Activated T-cell treated with anti-CD3 and anti-CD28 coated beads, Interleukin-2, amount 50 U/mL, for 4 hours (primary cell): ENCODE measurements at places on chromosomes 5 and 9. TPM values are rescaled to one million over a fixed set of nuclear protein-coding genes. Genes with fewer than 3 reads are reported as not detected.

The TMEM174 gene
- not detected for total RNA-seq

The IL11RA gene
- 8.8 TPM for total RNA-seq

The GKAP1 gene
- total RNA-seq, result 0.98 TPM

The PCDHGA3 gene
- total RNA-seq, result not detected

DNA sequence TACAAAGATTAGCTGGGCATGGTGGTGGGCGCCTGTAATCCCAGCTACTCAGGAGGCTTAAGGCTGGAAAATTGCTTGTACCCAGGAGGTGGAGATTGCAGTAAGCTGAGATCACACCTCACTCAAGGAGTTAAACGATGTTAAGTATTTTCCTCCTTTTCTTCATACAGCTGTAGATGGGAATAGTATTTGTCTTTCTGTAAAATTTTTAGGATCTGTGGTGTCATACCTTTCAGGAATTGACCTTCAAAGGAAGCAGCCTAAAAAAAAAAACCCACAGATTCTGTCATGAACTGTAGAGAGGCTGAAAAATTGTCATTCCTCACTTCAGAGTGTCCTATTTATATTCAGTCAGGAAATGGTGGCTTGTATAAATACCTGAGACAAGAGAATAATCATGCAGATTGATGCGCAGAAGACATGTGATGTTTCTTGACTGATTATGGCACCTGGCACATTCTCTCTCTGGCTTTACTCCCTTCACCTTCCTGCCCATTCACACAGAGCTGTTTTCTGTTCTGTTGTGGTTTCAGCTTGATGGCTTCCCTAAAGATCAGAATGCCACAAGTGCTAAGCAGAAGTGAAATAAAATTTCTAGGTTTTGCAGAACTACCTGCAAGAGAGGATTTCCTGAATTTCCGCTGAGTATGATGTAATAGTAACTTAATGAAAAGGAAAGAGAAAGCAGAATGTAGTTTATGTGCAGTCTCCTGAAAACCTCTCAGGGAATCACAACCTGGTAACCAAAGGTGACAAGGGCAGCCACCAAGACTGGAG is 3.8 kb downstream of the IFNA1 start:
- no peak for DNase-seq

DNA sequence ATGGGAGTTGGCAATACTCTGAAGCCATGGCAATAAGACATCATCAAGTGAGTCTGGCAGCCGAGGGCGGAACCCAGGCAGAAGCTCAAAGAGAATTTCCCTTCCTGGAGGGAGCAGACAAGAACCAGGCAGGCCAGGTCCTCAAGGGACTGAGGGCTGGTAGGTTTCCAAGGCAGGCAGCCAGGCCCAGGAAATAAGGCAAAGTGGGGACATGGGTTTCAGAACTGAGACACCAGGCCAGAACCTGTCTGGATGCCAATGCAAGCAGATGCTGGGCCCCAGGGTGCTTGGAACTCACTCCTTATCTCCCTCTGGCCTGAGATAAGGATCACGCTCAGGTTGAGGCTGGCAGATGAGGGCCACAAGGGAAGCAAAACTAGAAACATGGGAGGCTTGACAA is 8.9 kb downstream of the TSSK1B start:
- no peak for DNase-seq

- no peak for DNase-seq
Measured at GRCh38 chr9:132757016-132757415, 86.8 kb downstream of the GTF3C4 start.

GRCh38 chr5:87190687-87191086 is 77.0 kb upstream of the RASA1 start:
- no peak for DNase-seq

DNA sequence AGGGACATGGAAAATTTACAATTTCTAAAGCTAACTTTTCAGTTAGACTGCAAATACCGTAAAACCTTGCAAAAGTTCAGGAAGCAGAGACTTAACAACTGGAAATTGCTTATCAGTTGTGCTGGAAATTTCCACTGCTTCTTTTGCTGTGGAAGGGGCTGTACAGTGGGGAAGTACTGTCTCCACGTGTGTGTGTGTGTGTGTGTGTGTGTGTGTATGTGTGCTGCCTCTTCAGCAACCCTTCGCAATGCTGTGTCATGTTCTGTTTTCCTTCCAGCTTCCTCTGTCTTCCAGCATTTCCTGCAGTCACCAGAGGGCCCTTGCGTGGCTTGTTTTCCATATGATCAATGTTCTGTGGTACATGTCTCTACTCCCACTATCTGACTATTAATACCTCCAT is 87.5 kb upstream of the RANBP3L start:
- no peak for DNase-seq

DNA sequence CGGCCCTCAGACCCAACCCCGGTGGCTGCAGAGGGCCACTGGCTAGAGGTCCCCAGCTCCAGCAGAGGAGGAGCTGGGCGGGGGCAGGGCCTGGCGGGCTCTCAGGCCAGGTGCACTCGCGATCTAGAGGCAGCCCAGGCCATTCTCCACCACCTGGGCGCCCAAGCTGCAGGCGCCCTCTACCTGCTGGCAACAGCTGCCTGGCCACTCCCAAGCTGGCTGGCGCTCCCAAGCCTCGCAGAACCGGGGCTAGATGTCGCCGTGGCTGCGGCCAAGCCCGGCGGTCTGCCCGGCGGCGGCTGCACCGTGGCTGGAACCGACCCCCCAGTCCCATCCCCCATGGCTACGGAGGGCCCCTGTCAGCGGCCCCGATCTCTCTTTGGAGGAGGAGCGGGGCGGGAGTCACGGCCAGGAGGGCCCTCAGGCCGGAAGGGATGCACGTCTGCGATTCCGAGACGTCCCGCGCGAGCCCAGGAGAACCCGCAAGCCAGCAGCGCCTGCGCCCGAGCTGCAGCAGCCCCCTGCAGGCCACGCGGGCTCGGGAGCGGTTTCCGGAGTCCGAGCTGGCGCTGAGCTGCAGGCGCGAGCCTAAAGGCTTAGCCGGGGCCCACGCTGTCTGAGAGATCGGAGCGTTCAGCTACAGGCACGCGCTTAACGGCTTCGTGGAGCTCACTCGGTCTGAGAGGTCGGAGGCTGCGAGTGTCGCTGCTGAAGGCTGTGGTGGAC is 44.3 kb upstream of the BICD2 start:
- DNase-seq, result peak; percentile 24

- no peak for DNase-seq
Measured at GRCh38 chr5:62312036-62312435, 6.0 kb downstream of the KIF2A start.

DNA sequence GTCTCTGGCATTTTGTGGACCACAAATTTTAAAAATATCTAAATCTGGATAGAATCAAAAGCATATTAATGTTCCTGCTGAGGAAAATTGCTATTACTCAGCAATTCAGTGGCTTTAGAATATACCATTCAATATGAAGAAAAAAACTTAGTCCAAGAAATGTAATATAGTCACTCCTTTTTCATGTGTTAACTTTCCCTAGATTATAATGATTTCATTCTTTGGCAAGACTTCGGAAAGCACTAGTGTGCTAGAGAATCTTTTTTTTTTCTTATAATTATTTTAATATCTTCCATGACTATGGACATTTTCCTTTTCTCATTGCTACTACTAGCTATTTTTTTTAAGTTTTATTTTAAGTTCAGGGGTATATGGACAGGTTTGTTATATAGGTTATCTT is 102.4 kb upstream of the FAM174A start:
- no peak for DNase-seq

- DNase-seq, result no peak
Measured at GRCh38 chr5:162683284-162683683, 615.7 kb downstream of the GABRG2 start.

GRCh38 chr5:170489199-170489598 is 14.6 kb upstream of the KCNIP1 start:
- DNase-seq, result no peak

- no peak for DNase-seq
Measured at GRCh38 chr9:111754800-111755199, 39.9 kb downstream of the SHOC1 start.

DNA sequence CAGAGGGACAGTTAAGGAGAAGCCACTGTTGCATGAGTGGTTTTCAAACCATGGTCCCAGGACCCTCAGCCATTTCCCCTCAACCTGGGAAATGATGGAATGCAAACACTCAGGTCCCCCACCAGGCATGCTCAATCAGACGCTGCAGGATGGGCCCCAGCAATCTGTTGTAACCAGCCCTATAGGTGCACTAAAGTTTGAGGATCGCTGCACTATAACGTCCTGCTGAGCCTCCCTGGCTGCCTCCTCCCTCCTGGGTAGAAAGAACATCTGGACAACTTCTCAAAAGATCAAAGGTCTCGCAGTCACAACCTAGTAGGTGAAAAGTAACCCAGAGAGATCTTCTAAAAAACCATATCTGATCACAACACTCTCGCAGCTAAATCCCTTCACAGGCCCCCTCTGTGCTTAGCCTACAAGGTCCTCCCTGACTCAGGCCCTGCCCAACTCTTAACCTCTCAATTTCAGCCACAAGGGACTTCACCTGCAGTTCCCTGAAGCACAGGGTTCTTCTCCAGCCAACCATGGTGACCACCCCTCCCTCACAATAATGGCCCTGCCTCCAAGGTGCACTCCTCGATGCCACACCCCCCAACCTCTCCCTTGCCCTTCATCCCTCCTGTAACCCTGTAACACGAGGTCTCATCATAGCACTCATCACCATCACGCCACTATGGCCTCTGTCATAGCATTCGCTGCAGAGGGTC is 3.5 kb downstream of the SHB start:
- no peak for DNase-seq

DNA sequence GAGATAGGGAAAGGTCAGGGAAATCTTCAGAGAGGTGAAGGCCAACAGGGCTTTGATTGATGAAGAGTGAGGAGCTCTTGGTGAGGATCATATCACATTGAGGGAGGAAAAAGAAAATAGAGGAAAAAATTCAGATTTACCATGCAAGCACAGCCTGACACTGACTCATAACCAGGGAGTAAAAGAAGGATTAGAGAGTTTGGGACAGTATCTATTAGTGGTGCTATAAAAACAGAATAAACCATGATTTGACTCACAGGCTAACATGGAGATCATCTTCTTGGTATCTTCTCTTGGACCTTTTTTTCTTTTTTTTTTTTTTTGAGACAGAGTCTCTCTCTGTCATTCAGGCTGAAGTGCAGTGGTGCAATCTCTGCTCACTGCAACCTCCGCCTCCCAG is 44.4 kb downstream of the MUSK start:
- no peak for DNase-seq

DNA sequence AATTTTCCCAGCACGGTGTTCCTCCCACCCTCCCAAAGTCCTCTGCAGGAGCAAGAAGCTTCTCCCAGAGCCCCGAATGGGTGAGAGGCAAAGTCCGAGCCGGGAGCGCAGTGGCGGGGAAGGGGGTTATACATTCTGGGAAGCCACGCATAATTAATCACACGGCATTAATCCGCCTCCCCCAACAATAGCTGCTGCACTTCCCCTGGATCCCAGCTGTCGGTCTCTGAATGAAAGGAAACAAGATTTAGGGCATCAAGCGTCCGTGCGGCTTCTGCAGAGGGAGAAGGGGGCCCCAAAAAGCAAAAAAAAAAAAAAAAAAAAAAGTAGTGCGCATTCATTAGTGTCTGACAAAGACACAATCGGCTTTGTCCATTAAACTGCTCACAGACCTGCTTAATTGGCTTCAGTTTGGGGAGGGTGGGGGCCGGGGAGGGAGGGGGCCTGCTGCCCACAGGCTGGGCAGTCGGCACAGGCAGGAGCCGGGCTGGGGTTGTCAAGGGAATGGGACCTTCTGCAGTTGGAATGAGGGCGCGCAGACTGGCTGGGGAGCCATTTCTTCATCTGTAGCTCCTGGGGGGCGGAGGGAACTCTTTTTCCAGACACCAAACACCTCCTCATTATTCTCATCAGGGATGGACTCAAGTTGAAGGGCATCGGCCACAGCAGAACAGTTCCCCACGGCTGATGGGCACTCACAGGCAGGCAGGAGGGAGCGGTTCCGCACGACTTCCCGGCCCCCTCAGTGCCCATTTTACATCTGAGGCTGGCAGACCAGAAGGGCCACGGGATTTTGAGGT is 3.4 kb downstream of the NOTCH1 start:
- no peak for DNase-seq

DNA sequence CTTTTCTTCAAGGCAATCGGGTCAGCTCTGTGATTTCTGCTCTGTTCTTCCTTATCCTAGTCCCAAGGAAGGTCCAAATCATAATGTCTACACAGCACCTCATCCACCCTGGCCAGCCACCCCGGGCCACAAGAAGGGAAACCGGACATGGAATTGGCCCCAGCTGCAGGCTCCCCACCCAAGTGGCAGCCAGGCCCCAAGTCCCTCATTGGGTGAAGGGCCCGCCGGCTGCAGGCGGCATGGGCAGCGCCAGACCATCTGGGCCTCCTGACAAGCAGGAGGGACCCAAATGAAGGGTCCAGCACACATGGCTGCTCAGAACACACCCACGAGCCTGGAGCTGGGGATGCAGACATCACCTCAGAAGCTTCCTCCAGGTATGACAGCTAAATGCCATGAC is 33.7 kb downstream of the BICD2 start:
- DNase-seq, result no peak

DNA sequence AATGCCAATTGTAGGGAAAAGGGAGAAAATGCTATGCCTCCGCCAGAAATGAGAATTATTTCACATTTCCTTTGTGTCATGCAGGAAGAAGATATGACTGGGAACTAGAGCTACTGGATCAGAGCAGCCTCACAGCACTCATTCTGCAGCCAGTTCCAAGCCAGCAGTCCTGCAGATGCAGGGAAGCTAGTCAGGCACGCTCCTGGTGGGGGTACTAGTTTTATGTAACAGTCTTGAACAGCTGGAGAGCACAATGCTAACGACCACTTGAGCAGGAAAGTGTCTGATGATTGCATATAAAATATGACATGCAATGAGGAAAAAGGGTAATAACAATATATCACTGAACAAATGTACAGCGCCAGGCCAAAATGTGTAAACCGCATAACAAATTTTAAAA is 21.7 kb downstream of the CDH10 start:
- no peak for DNase-seq

DNA sequence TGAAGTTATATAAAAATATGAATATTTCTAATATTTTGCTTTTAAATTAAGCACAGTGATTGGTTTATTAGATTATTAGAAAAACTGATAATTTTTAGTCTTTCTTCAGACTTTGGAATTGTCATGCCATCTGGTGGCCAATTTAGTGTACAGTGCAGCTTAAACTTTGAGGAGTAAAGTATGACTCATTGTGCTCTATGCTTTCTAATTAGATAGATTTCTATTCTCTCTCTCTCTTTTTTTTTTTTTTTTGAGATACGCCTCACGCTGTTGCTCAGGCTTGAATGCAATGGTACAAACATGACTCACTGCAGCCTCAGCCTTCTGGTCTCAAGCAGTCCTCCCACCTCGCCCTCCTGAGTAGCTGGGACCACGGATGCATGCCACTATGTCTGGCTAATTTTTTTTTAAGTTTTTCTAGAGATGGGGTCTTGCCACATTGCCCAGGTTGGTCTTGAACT is 42.1 kb upstream of the GPR21 start:
- peak; percentile 14 for DNase-seq

GRCh38 chr9:712643-713042 is 128.9 kb upstream of the DMRT1 start:
- no peak for DNase-seq

- DNase-seq, result no peak
Measured at GRCh38 chr5:8332666-8333445, 463.9 kb downstream of the MTRR start.

GRCh38 chr5:135426102-135427082 is 20.8 kb downstream of the DCANP1 start:
- DNase-seq, result no peak
